Stimulated activated effector memory CD8-positive, alpha-beta T cell treated with anti-CD3 and anti-CD28 coated beads, Interleukin-12 subunit alpha, Interleukin-12 subunit beta, amount 100 ng/mL, for 72 hours (primary cell): ENCODE measurements at places on chromosomes 13 and 19.
A peak's percentile ranks its signal among the peaks of the same experiment; 100 is the strongest.

GRCh38 chr13:39578821-39579291, 24.1 kb downstream of the LHFPL6 start:
- DNase-seq = no peak

DNA sequence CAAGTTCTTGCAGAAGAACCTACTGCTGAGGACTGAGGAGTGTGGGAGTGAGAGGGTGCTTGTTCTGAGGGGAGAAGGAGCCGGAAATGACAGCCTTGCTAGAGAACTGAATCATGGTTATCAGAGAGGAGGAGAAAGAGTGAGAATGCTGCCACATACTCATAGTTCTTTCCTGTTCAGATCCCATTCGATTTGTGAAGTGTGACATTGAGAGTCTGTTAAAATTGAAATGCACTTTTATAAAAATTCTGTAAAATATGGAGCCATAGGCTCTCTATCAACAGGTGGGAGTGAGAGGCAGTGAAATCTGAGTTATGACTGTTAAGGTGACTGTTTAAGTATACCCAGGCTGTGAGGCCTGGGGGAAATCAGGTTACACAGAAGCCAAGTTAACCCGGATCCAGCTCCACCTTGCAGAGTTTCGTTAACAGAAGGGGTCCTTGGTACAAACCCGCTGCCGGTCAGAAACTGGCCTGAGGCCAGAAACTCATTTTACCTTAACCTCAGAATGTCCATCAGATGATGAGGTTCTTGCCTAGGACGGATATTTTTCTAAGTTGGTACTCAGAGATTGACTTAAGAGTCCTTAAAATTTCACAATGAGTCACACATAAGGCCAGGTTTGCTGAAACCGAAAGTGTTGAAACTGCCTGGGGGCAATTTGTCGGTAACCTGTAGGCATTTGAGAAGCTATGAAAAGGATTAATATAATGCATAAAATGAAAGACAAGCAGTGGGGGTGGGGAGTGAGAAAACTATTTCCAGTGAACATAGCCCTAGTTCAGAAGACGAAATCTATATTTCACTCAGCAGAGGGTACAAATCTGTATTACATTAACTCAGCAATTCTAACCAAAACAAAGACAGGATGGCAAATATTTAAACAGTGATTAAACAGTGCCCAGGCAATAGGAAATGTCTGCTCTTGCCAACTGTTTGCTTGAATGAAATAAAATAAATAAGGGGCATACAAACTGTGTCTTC, 350.5 kb downstream of the KCNRG start:
- DNase-seq = peak; percentile 46

DNA sequence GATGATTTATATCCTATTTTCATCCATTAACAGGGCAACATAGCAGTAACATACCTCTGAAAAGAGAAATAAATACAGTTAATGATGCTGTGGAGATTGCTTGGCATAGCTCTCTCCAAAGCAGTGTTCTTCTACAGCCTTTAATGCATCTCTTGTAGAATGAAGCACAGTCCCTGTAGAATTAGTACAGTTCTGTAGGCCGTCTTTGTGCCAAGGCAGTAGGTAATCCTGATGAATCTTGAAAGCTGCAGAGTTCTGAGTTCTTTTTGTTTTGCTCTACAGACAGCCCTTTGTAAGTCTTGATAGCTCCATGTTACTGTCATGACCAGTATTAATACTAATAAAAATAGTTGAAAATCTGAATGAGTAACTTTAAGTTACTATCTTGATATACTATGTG, 184.2 kb downstream of the MAB21L1 start:
- no peak for DNase-seq

GRCh38 chr13:41405367-41405766, 52.0 kb upstream of the RGCC start:
- DNase-seq = no peak

- DNase-seq = no peak
Measured at GRCh38 chr13:47904241-47904640, 96.8 kb downstream of the SUCLA2 start.
